ENCODE measurements at places on chromosomes 13 and 19.

DNA sequence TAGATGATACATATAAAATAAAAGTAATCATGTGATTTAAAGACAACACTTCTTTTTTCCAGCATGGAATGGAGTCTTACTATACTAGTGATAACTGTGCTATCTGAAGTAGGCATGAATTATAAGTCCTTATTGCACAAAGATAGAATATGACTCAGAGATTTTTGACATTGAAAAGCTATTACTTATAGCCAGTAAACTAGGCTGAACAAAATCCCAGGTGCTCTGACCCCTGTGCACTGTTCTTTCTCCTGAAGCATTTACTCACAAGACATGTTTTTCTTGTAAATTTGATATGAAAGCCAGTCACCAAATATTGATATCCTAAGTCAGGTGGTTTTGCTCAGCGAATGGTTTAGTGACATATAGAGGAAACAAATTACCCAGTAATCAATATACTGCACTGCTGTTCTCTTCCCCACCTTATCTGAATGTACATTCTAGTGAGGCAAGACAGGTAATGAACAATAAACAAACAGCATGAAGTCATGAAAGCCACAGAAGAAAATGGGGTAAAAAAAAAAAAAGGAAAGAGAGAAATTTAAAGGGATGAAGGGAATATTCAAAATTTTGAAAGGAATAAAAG, 1567.0 kb upstream of the SPRY2 start:
- no peak for DNase-seq

DNA sequence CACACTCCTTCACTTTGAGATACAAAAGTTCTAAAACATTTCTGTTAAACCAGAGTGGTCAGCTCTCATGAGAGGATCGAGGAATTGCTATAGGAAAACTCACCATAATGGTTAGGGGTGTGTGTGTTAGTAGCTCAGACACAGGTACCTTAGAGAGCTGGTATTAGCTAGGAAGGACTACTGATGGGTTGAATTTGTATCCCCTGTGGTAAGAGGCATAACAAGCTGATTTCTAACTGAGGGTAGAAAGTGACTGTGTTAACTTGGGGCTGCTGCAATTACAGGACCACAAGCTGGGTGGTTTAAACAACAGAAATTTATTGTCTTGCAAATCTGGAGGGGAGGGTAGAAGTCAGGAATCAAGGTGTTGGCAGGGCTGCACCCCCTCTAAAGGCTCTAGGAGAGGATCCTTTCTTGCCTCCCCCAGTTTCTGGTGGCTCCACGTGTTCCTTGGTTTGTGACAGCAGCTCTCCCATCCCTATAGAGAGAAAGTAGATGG, 17.4 kb downstream of the LEUTX start:
- no peak for DNase-seq

DNA sequence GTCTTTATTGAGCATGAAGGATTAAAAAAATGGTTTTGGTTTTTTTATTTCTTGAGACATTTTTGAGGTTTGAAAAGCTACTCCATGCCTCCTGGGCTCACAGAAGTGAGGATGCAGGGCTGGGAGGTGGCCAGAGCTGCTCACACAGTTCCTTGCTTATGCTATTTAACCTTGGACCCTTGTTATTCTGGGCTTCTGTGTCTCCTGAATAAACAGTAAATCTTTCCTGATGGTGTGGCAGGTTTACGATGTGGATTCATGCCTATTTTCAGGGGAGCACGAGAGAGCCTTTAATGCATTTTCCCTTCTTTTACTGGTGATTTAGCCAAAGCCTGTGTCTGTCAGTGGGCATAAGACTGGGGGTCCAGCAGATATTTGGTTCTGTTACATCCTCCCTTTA, 34.3 kb upstream of the PCDH8 start:
- no peak for DNase-seq

- no peak for DNase-seq
These were observed 1204.3 kb downstream of the UQCRFS1 start for GRCh38 chr19:28008695-28009094.

- no peak for DNase-seq
These were observed 6.9 kb downstream of the RAB8A start for GRCh38 chr19:16118489-16119033.

Measured in NCI-H1417 (cell line).